ENCODE measurements at places on chromosomes 5 and 9. TPM values are rescaled to one million over a fixed set of nuclear protein-coding genes. Genes with fewer than 3 reads are reported as not detected.

GRCh38 chr9:107566611-107567061, 77.1 kb upstream of the KLF4 start:
- ATAC-seq: no peak

Gene CHMP5
- total RNA-seq: 46.6 TPM

DNA sequence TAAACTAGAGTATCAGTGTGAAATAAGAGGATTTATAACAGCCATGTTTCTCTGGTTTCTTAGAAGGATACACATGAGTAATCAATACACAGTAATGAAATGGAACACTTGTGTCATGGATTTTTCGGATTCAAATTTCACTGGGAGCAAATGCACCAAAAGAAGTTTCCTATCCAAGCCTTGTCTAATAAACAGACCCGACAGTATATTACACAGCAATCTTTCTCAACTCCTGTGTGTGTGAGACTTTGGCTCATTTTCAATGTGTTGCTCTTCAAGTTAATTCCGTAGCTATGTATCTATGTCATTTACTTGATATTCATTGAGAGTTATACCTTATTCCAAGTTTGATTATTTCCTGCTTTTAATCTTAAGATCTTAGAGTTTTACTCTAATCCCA, 930.2 kb downstream of the MAT2B start:
- no peak for ATAC-seq

DNA sequence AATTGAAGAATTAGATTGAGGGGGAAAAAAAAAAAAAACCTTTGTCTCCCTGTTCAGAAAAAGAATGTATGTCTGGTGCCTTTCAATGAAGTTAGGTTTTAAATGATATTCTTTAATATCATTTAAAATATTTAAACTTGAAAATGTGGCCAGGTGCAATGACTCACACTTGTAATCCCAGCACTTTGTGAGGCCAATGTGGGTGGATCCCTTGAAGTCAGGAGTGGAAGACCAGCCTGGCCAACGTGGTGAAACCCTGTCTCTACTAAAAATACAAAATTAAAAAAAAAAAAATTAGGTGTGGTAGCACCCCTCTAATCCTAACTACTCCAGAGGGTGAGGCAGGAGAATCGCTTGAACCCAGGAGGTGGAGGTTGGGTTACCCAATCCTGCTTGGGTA, 111.1 kb upstream of the RASA1 start:
- no peak for ATAC-seq

Gene LCP2
- total RNA-seq: 3.0 TPM

DNA sequence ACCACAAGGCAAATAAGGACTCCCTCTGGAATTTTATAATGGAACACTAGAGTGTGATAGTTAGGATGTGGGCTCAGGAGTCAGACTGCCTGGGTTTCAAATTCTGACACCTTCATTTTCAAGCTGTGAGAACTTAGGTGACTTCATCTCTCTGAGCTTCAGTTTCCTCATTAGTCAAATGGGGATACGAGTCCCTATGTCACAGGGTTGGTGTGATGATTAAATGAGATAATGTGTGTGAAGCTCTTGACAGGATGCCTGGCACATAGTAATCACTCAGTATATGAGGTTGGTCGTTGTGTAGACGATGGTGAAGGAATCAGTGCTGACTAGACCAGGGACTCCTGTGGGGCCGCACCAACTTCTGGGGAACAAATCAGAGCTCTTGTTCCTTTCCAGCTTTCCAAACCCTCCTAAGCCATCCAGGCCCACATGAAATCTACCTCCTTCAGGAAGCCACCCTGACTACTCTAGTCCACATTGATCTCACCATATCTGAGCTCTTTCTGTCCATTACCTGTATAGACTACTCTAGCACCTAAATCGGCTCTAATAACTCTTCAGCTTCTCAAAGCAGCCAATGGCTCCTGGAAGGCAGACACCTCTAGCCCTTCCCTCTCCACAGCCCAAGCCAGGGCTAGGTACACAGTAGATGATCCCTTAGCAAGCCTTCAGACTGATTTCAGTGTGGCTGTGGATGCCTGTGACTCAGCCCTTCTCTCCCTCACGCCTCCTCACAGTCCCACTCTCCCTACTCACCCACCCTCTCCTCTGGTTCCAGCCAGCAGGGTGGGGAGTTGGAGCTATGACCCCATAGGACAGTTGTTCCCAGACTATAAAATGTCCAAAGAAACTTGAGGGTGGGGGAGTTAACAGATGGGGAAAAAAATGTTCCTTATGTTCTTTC, 2.5 kb upstream of the TCF7 start:
- ATAC-seq: no peak

DNA sequence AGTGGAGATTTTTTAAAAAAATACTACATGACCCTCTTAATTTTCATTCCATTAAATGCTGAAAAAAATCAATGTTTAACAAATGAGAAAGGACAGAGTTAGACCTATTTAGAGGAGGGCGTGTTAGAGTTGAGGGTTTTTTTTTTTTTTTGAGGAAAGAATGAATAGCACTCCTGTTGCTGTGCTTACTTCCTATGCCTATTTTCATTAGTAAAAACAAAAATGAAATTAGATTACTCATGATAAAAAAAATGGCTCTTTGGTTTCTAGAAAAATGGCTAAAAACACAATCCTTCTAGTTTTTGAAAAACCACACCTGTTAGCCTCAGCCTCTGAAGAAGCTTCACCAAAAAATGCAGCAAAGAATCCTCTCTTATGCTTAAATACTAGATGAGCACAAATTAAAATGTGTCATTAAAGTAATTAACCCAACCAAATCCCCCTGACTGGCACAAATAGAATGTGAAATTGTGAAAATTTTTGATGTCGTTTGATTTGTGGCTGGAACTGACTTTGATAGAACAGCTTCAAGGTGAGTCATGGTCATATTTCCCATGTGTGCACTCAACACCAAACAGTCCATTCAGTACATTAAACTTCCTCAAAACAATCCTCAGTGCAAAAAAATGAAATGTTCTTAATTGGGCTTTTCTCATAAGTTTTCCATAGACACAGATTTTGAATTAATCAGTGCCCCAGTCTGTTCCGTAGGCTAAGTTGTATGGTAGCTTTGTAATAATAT, 98.0 kb downstream of the MACIR start:
- ATAC-seq: no peak

DNA sequence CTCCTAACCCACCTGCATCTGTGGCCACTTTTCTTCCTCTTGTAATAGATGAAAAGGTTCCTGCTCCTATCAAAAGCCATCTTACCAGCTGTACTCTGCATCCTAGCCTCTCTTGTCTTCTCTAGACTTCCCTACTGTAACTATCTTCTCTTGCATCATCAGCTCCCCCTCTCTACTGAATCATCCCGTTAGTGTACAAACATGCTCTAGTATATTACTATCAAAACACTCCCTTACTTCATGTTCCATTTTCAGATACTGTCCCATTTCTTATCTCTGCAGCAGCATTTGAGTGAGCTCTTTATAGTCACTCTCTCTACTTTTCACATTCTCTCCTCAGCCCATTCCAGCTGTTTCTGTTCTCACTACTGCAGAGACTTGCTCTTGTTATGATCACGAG, 2.8 kb downstream of the SRA1 start:
- ATAC-seq: no peak

Gene PPIC
- total RNA-seq: 44.7 TPM

Gene NUDT12
- 8.4 TPM for total RNA-seq

GRCh38 chr9:2727966-2728613, 10.8 kb downstream of the KCNV2 start:
- ATAC-seq: peak; percentile 43

GRCh38 chr5:142408981-142409481, 84.2 kb upstream of the SPRY4 start:
- no peak for ATAC-seq

DNA sequence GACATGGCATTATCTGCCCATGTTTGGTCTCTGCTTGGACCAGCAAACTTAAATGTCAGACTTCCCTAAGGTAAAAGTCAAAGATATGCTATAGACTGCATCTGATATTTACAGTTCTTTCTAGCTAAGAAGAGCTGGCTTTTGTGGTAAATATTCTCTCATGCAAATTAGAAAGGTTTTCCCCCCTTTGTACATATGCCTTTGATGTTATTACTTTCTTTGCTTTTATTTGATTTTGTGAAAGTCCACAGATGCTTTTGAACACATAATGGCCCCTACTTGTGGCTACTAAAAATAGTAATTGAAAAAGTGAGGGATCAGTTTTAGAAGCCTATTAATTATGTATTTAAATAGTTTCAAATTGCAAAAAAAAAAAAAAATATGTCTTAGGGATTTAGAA, 104.2 kb downstream of the SV2C start:
- no peak for ATAC-seq

Gene TRAF1
- 1.2 TPM for total RNA-seq

DNA sequence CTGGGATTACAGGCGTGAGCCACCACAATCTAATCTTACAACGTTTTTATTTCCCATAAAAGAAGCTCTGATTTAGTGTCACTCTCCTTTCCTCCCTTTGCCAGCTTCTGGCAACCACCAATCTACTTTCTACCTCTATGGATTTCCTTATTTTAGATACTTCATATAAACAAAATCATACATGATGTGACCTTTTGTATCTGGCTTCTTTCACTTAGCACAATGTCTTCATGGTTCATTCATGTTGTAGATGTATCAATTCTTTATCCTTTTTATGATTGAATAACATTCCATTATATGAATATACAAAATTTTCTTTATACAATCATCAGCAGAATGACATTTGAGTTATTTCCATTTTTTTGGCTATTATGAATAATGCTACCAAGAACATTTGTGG, 9.7 kb upstream of the TRIO start:
- no peak for ATAC-seq

DNA sequence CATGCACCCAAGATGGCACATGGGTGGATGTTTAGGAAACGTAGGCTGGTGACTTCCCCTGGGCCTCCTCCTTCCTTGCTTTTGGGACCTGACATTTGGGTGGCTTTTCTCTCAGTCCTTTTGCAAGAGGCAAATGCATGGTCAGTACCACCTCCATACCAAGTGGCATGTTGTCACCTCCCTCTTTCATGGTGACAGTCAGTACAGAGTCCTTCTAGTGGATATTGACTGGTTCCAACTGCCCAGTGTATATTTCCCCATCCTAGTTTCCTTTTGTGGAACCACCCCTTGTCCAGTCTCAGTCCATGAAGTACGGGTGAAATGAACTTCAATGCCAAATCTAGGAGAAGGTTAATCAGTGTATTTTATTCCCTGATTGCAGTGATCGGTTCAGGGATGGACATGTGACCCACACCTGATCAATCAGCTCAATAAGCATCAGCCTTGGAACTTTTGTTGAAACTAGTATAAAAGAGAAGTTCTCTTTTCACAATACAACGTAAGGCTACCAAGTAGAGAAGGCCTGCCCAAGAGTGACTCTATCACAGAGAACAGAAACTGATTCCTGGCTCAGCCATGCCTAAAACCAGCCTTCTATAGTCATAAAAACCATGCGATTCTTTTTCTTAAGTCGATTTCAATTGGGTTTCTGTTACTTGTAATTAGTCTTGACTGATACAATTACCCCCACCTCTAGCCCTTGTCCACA, 143.4 kb upstream of the KLF9 start:
- no peak for ATAC-seq

Gene ALDH7A1
- 118 TPM for total RNA-seq

- ATAC-seq: no peak
These were observed 36.2 kb downstream of the SNX18 start for GRCh38 chr5:54553659-54554207.

Gene OR1L4
- not detected for total RNA-seq

DNA sequence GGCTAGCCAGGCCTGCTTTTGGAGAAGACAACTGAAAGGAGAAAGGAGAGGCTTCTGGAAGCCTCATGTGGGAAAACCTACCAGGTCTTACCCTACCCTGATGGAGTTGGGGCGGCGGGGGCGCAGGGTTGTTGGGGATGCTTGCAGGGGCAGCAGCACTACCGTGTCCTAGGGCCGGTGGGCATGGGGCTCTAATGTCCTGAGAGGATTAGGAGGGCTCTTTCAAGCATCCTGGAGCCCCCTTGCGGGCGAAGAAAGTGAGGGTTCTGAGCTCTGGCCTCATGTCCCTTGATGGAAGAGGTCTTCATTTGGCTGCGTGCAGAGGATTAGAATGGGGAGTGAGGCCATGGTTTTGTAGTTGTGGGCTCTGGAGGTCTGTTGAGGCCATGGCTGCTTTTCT, 86.9 kb upstream of the PITX1 start:
- ATAC-seq: no peak

Gene EGR1
- 35.1 TPM for total RNA-seq

Gene CEL
- total RNA-seq: 2.4 TPM

GRCh38 chr9:114883709-114884108, 46.7 kb downstream of the TNFSF8 start:
- peak; percentile 83 for ATAC-seq

Gene LIX1
- not detected for total RNA-seq

- no peak for ATAC-seq
These were observed 57.1 kb downstream of the KCNIP1 start for GRCh38 chr5:170560938-170561337.

- peak; percentile 38 for ATAC-seq
These were observed 15.9 kb upstream of the RPL26L1 start for GRCh38 chr5:172943283-172943841.

GRCh38 chr9:137689745-137690529, 71.1 kb downstream of the EHMT1 start:
- ATAC-seq: peak; percentile 17

DNA sequence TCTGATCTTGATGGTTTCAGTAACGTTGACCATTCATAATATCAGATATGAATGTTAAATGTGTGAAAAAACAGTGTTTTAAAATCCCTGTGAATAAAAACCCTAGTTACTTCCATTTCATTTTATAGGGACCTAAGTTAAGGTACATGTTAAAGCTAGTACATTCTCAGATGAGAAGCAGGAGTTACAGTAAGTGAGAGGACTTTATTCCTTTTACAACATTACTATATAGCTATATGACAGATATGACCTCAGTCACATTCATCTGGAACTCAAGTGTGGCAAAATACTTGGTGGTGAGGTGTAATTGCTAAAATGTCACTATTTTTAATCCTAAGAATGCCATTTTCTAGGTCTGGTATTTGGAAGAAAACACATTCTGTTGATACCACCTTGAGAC, 96.4 kb downstream of the OXCT1 start:
- ATAC-seq: no peak

GRCh38 chr5:10793785-10794184, 32.8 kb upstream of the DAP start:
- ATAC-seq: no peak

DNA sequence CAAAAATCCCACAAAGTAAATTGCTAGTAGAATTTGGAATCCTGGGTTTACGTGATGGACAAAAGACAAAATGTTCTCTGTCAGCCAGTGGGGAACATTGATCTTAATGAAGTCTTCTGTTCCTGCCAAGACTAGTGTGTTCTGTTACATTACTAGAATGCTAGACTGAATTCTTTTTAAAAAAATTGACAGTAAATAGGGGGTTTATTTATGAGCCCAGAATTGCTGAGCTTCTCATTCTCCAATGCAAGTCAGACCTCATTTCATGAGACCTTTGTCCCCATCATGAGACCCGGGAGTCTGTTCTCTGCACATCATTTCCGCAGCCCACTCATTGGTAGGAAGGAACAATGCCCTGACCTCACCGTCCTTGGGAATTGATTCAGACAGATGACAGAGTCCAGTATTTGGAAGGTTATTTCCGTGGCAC, 173.8 kb upstream of the OTULINL start:
- no peak for ATAC-seq
